ENCODE measurements at places on chromosomes 12 and 14.

DNA sequence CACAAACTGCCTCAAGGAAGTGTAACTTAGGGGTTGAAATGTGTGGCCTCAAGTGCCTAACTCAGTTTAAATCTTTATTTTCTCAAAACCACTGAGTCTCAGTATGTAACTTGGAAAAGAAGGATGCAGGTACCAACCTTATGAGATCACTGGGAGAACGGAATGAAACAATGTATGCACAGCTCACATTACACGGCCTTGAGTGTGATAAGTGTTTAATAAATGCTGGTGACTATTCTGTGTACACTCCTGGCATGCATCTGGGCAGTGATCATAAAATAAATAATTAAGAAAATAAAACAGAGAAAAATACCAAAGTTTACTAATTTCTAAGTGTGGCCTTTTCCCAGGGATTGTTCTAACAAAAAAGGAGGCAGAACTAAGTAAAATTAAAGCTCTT lies 974.5 kb upstream of the FLRT2 start:
- DNase-seq: no peak

GRCh38 chr14:79415726-79416125 lies 795.6 kb downstream of the DIO2 start:
- no peak for DNase-seq

GRCh38 chr12:113914806-113915205 lies 51.3 kb downstream of the RBM19 start:
- no peak for DNase-seq

DNA sequence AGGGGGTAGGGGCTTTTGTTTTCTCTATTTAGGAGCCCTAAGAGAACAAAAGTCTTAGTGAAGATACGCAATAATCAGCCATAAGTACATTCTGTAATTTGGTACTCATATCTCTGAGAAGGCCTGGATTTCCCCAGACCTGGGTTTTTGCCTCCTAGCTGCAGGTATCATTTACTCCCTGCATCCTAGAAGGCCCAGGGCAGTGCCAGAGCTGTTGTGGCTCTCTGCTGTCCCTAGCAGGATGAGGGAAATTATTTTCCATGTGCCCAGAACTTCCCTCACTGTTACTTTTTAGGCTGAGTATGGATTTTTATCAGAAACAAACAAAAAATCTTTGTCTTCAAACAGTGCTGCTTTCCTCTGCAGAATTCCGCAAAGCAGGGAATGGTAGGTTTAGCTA lies 192.5 kb upstream of the SYT1 start:
- no peak for DNase-seq

DNA sequence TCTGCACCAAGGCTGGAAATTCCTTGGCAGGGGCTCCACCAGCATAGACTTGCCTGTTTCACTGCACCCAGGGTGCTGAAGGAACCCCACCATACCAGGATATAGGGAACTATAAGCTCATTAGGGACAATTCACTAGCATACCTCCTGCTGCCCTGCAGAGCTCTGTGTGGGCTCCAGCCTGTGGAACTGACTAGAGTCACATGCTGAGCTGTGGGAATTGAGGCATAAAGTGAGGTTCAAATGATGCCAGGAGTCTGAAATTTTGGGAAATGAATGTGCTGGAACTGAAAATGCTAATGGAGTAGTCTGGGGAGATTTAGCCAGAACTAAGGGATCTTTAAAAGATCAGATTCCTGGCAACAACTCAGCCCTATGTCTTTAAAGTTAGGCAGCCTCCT lies 7.3 kb upstream of the EMP1 start:
- no peak for DNase-seq

DNA sequence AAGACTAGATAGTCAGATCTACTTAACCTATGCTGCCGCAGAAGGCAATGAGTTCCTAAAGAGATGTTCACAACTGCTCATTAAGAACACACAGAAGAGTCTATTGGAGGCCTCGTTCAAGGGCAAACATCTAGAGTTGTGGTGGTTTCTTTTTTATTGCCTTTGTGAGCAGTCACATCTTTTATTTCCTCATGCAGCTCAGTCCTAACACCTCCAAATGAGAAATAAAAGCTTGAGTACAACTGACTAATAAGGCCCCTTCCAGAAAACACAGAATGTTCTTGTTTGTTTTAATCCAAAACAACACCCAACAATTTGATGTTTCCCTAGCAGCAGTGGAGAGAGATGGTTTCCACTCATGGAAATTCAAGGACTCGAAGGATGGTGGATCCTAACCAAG lies 123.5 kb upstream of the NOS1 start:
- DNase-seq: no peak

- DNase-seq: no peak
Observed at GRCh38 chr14:74392616-74393570, 33.1 kb downstream of the SYNDIG1L start.

- DNase-seq: no peak
Observed at GRCh38 chr12:124041907-124042306, 68.9 kb downstream of the ZNF664 start.

DNA sequence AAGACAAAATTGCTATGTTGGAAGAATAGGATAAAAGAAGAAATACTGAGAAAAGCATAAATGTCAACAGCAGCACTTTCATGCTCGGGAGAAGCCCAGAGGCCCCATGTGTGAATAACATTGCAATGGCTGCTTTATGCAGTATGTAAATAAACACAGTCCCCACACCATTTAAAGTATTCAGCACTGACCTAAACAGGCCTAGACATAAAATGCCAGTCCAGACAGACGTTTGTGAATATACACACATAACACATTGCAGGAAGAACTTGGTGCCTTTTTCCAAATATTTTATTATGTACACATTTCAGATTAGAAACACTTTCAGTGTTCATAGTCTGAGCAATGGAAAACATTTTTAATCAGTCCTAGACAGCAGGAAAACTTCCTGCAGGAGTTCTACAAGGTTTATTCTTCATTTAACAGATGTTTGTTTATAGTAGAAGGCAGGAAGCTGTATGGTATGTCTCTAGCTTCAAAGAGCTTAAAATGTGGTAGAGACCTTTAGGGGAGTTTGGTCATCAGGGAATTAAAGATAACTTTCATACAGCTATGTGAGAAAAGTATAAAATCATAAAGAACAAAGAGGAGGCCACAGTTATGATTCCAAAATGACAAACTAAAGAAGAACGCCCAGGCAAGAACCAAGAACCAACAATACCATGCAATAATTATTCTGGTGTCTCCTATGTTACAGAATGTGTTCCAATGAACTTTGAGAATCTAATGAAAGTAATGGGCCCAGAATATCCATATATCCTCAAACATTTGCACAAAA lies 30.6 kb upstream of the SLC38A2 start:
- no peak for DNase-seq

DNA sequence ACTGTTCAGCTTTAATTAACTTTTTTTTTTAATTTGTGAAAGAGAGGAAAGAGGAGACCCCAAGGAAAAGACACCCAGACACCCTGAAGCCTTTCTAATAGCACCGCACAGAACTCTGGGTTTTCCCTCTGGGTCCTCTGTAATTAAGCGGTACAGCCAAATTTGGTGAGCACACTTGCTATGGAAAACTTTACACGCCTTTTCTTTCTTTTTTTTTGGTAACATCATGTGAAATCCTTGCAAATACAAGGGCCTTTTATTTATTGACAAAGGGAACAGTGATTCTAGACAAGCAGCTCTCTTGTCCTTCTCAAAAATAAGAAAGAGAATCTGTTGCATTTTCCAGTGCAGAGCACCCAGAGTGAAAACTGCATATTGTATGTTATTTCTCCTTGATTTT lies 44.4 kb upstream of the CPM start:
- no peak for DNase-seq

GRCh38 chr12:15183821-15184220 lies 37.4 kb downstream of the RERG start:
- DNase-seq: no peak

GRCh38 chr12:108801736-108802100 lies 55.7 kb downstream of the SSH1 start:
- peak; percentile 40 for DNase-seq

DNA sequence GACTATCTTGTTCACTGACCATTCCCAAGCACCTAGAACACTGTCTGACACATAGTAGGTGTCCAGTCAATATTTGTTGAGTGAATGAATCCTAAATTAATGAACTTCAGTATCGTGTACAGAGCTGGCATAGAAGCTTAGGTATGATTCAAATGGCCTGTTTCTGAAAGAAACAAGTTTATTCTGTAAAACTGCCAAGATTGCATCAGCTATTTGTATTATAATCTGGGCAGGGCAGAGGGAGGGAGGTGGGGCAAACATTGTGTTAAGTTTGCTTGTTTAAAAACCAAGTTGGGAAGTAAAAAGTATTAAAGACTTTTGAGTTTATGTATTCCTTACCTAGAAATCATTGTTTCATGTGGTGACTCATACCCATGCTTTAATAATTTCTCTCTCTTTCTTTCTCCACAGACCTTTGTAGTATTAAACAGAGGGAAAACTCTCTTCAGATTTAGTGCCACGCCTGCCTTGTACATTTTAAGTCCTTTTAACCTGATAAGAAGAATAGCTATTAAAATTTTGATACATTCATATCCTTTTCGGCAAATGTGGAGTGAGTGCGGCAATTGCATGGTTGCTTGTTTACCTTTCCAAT lies 92.8 kb downstream of the SCN8A start:
- no peak for DNase-seq

DNA sequence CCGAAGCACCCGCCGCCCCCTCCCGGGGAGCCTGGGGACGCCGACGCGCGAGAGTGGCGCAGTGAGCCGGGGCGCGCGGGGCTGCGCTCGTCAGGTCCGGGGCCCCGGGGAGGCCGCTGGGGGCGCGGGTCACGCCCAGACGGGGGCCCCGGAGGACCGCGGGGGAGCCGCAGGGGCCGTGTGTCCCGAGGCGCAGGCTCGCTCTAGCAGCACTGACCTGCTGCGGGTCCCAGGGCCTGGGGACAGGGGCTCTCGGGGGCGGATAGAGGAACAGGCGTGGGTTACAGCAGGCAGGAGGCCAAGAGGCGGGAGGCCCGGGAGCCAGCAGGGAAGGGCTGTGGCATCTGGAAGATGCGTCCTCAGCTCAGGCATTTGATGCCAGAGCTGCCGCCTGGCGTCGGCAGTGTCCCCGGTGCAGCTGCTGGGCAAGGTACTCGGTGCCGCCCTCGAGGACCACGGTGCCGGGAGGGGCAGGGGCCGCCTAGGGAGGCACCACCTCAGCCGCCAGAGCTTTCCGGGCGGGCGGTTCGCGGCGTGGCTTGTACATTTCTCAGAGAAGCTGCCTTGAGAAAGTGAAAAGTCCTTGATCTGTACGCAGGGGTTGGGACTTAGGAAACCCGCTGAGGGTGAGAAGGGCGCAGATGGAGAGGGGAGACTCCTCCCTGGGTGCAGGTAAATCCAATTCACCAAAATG lies 1.2 kb downstream of the WNT5B start:
- DNase-seq: peak; percentile 39

DNA sequence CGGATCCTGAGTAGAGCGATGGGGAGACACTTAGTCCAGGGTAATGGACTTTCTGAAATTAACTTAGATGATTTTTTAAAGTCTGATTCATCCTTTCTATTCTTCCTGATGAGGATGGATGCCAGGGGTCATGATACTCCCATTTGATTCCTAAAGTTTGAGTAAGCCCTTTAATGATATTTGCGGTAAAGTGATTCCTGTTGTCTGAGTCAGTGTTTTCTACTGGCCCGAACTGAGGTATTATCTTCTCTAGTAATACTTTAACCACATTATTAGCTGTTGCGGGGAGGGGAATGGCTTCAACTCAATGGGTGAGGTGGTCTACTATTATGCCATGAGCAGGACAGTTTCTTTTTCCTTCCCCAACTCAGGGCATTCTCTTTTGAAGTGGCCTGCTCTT lies 111.6 kb downstream of the RIN3 start:
- no peak for DNase-seq
